ENCODE measurements at places on chromosomes 3 and 15.

DNA sequence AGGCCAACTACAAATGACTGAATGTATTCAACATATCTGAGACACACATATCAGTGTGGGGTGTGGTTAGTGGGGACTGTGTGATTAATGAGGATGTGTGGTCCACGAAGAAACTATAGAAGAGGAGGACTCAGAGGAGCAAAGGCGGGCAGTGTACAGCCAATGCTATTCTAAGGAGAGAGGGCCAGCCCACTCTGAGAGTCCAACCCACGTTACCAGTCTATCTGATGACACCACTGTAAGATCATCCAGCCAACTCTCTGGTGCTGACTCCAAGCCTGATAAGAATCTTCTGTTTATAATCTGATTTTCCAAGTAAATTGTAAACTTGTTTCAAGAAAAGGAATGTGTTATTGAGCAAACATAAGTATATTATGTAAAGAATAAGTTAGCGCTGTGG is 47.2 kb downstream of the MCF2L2 start:
- no peak for DNase-seq

DNA sequence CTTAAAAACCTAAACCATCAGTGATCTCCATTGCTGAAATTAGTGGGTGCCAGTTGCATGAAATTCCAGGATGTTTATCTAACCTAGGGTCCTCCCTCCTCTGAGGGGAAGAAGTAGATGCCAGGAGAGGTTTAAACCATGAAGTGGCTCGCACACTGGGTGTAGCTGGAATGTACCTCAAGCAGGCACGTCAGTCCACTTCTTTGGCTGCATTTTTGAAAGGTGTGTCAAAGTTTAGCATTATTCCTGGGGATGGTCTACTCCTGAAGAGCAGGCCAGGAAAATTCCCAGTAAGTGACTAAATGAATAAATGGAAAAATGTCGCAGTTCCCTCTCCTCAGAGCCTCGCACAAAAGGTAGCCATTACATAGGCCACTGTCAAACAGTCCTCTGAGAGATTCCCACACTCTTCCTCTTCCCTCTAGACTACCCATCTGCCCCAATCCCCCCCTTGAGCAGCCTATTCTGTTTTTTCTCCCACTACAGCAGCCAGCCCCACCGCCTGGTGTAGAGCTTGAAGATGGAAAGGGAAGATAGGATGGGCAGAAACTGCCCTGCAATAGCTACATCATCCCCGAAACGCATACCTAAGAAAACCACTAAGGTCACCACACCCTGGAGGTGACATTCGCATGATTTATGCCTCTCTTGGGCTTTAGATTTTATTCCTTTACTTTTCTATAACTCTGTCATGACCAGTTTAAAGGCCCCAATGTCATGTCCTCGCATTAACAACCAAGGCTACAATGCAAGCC is 655 bp upstream of the TMOD3 start:
- DNase-seq, result no peak

DNA sequence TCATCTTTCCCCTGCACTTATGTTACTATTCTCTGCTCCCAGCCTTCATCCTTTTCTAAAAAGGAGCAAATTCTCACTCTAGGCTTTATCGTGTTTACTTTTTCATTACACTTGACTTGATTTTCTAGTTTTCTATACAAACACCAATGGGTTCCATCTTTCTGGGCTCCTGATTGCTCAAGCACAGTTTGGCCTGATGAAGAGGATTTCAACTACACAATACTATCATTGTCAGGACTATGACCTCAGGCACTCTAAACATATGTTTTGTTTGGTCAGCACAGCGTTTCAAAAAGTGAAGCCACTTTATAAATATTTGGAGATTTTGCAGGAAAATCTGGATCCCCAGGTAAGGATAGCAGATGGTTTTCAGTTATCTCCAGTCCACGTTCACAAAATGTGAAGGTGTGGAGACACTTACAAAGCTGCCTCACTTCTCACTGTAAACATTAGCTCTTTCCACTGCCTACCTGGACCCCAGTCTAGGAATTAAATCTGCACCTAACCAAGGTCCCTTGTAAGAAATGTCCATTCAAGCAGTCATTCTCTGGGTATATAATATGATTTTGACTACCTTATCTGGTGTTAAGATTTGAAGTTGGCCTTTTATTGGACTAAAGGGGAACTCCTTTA is 86.2 kb downstream of the TGFBR2 start:
- DNase-seq, result no peak

DNA sequence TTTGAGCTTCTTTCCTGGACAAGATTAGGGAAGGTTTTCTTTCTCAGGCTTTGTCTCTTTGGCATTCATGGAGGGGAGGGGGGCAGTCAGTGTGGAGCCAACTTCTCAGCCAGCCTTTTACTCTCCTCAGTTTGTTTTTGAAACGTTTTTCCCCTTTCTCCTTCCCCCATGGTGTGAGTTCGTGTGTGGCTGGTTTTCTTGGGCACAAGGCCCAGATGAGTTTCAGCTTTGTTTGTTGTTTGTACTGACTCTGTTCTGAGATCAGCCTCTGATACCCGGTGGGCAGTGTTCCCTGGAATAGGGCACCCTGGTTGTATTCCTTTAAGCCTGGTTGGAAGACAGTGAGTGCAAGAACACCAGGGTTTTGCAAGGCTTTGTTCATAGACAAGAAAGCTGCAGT is 168.2 kb upstream of the RARB start:
- DNase-seq, result no peak

- no peak for DNase-seq
Observed at GRCh38 chr3:196793246-196793645, 53.6 kb downstream of the PAK2 start.

DNA sequence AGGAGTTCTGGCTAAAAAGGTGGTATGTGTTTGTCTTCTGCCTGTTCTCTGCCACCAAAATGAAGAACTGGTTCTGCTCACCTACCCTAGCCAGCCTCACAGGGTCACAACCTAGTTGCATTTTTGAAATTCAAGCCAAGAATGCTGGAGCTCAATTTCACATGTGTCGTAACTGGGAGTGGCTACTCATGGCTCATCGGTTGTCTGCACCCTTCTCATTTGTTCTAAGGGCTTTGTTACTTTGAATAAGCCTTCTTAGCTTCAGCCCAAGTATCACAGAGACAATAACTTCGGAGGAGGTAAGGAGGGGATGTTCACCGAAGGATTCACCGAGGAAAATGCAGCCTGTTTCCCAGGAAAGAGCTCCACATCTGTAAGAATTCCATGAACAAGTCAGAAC is 134.3 kb upstream of the RARB start:
- no peak for DNase-seq

DNA sequence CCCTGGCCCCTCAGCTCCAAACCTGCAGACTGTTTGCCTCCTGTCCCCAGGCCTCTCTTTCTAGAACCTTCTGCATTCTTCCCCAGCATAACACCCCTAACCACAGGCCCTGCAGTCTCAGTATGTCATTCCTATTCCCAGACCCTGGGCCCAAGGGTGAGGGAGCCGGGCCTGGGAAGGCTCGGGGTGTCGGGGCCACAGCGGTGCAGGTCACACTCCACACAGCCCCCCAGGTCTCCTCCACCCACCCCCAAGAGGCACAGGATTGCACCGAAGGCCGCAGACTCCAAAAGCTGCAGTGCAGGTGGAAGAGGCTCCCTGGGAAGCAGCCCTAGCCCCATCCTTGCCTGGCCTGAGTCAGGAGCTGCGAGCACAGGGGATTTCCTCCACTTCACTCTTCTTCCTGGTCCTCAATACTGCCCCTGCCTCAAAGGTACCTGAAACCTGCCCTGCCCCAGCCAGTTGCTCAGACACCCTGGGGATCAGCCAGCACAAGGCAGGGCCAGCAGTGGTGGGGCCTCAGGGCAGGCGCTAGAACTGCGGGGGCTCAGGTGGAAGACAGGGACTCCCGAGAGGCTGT is 31.1 kb downstream of the TNK2 start:
- no peak for DNase-seq
